ENCODE measurements at places on chromosomes 4 and X.

DNA sequence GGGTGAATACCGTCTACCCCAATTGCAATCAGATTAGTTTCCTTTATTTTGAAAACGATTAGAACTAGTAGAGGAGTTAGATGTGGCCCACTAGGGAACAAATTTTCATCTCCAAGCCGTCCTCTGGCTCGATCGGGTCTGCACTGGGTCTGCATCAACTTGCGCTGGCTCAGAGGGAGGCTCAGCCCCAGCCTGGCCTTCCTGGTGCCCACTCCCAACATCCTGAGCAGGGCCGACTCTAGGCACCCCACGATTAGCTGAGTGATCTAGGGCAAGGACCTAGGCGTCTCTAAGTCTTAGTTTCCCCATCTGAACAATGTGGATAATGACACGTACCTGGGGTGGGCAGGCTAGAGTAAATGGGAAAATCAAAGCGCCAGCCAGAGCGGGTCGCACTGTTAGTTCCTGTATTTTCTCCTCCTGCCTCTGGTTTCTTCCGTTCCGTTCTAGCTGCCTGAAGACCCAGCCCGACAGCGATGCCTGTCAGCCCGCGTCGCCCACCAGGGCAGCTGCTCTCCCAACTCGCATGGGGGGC lies 7.7 kb upstream of the HAND2 start:
- DNase-seq, result no peak

DNA sequence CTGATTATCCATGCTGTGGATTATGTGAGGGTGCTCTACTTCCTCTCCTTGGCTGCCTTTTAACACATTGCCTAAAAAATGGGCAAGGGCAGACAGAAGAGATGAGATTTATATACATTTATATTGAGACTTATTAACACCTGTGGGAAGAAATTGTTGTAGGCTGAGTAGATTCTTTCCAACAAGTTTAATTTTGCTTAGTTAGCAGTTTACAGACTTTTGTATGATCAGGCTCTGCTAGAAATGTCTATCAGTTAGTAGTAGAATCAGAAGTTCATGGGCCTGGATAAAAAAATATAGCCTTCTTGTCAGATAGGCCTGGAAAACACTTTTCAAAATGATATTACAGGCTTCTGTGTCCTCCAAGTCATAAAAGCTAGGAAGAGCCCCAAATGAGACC lies 111.3 kb upstream of the LEF1 start:
- DNase-seq, result no peak

DNA sequence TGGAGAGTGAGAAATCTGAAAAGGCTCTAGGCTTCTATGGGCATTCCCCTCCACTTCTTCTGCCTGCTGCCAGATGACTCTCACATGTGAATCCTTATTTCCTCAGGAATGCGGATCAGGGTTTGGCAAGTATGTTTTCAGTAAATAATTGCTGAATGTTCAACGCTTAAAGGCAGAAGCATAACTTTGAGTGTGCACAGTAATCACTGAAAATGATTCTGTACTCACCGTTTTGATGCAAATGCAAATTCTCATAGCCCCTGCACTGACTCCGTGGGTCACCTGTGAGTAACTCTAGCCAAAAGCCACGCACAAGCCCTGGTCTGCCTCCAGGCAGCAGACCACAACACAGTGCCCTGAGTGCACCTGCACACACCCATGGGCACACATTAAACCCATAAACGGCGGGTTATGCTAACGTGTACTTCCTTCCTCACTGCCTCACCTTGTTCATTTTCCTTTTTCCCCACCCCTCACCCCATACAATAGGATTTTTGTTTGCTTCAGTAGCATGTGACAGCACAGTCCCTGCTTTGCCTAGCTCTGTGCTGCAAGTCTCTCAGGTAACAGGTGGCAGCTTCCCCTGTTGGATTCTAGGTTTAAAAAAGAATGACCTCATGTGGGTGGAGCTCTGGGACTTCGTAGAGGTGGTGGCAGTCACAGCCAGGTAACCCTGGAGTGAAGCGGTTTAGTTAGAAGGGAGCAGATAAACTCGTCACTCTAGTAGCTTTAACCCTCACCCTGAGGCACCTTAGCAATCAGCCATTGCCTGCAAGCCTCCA lies at the start of gene ARHGEF38:
Gene ARHGEF38, plus strand, starts transcription at position 656 of the 782 bp plus-strand sequence. CDS start 146 bp downstream, outside the sequence.
- DNase-seq, result no peak

- no peak for DNase-seq
These were observed 755 bp downstream of the ANKRD17 start for GRCh38 chr4:73257651-73258435.

GRCh38 chr4:156347412-156348075 lies 393.9 kb upstream of the CTSO start:
- DNase-seq, result no peak

- no peak for DNase-seq
These were observed 46.6 kb upstream of the MAGEC2 start for GRCh38 chrX:142251680-142252079.

DNA sequence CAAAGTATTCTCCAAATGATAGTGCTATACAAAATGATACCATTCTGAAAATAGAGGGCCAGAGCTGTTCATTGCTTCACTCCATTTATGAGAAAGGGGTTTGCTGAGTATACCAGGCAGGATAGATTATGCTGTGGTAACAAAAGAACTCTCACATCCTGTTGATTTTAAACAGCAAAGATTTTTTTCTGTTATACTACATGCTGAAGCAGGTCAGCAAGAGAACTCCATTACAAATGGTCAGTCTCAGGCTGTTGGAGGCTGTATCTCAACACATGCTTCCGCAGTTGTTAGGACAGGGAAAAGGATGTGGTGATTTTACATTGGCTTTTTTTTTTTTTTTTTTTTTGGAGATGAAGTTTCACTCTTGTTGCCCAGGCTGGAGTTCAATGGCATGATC lies 13.7 kb upstream of the KLHL5 start:
- DNase-seq, result no peak

GRCh38 chrX:131397891-131398290 lies 108.8 kb upstream of the IGSF1 start:
- DNase-seq, result no peak

DNA sequence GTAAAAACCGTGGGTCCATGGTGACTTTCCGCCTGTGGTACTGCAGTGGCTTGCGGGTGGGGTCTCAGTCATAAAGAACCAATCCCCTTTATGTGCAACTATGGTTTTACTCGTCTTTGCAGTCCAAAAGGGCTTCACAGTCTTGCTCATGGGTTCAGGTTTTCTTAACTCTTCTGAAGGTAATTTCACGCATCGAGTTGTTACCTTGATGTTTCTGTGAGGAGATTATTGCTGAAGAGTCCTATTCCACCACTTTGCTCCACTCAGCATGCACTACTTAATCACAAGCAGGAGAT lies 41.5 kb downstream of the F8 start:
- no peak for DNase-seq

- DNase-seq, result no peak
These were observed 24.5 kb downstream of the DHX15 start for GRCh38 chr4:24559889-24560288.

GRCh38 chr4:44132526-44132925 lies 316.1 kb downstream of the KCTD8 start:
- DNase-seq, result no peak

DNA sequence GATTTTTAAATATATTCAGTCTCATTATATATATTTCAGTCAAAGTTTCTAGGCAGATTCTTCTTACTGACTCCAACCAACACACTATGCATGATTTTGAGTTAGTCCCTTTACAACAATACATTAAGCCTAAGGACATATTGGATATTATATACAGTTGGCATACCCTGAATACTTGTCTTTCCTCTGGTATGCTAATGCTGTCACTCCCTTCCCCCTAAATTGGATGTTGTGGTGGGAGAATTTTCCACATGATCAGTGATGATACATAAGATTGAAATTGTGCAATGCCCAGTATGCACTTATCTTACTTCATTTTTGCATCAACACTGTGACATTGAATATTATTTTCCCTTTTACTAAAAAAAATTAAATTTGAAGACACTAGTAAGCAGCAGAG lies 935.2 kb downstream of the PCDH7 start:
- DNase-seq, result no peak

- DNase-seq, result no peak
These were observed 119.4 kb downstream of the FAT4 start for GRCh38 chr4:125434136-125434535.

GRCh38 chr4:147103403-147103946 lies 157.8 kb upstream of the TTC29 start:
- no peak for DNase-seq

DNA sequence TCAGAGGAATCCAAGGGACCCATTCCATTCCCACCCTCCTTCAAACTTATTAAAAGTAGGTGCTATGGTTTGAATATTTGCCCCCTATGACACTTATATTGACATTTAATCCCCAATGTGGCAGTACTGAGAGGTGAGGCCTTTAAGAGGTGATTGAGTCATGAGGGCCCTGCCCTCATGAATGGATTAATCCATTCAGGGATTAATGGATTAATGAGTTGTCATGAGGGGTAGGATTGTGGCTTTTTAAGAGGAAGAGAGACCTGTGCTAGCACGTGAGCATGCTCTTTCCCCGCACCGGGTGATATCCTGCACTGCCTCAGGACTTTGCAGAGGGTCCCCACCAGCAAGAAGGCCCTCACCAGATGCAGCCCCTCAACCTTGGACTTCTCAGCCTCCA lies 50.1 kb downstream of the IRF2 start:
- no peak for DNase-seq

DNA sequence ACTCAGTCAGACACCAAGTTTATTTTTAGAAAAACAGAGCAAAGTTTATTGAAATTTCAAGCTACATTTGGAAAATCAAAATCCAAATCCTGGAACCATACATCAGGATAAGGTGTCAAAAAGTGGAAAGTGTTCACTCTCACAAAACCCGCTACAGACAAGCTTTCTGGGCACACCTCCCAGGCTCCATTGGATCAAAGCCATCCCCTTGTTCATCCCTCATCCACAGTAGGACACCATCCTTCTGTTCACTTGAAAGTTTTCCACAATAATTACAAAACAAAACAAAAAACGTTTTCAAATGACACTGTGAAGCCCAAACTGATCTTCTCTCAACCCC lies 62.4 kb downstream of the TSC22D3 start:
- no peak for DNase-seq

GRCh38 chr4:122305853-122306252 lies 73.0 kb upstream of the ADAD1 start:
- DNase-seq, result no peak

GRCh38 chr4:182454440-182455013 lies 211.3 kb downstream of the TENM3 start:
- DNase-seq, result no peak

GRCh38 chrX:152520653-152521052 lies 69.5 kb upstream of the GABRA3 start:
- DNase-seq, result no peak

DNA sequence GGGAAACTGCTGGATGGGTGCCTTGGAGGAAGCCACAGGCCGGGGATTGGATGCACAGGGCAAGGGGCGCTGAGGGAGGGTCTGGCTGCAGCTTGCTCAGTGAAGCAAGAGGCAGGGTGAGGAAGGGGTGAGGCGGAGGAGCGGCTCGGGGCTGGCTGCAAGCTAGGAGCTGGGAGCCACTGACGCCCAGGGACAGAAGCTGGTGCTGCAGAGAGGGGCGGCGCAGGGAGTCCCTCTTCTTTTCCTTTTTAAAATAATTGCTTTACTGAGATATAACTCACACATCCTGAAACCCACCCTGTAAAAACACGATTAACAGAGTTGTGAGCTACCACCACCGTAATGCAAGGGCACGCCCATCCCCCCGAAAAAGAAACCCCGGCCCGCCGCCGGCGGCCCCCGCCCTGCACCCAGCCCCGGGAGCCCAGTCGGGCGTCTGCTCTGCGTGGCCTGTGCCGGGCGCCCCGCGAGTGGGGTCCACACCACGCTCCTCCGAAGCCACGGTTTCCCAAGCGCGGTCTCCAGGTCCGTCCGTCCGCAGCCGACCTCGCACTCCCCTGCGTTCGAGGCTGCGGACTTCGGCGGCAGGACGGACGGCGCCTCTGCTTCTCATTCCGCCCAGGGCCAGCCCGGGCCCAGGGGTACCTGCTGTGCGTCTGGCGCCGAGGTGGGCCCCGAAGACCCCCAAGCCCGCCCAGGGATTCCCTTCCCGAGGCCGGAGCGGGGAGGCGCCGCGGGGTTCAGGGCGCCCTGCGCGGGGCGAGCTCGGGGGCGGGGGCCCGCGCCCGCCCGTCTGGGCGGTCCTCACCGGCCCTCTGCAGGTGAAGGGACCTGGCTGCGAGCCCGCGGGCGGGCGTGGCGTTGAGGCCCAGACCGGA lies 866 bp upstream of the UVSSA start:
- DNase-seq, result peak; percentile 30

All from activated CD4-positive, alpha-beta T cell treated with anti-CD3 and anti-CD28 coated beads for 1 hour (primary cell).